HEK293T (cell line): ENCODE measurements at places on chromosomes 16 and 17.
A peak's percentile ranks its signal among the peaks of the same experiment; 100 is the strongest.

DNA sequence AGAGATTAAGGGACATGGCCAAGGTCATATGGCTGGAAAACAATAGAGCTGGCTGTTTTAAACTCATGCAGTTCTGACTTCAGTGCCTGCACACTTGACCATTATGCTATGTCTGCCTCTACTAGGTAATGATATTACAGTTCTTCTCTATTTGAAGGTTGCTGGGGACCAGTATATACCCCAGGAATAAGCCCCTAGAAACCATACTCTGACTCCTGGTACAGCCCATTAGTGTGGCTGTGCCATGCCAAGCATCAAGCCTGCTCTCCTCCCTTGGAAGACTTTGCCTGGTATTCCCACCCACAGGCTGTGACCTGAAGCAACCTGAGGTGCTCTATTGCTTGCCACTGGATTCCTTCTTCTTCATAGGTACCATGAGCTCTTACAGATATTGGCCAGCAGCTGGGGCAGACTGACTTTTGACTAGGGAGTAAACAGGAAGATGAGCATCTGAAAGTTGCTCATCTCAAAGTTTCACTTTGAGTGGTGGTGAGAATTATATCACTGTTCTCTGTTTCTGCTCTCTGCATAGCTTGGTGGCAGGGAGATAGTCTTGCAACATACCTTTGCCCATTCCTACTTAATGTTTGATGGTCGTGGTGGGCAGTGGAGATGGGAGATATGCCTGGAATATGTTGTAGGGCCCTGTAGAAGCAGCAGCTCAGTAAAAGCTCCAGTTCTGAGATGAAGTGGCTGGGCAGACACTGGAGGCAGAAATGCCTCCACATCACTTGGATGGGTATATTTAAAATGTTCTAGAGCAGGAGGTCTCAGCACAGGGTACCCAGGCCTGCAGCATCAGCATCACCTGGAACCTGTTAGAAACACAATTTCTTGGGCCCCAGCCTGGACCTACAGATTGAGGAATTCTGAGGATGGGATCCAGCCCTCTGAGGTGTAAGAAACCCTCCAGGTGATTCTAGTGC is 274.7 kb downstream of the HS3ST4 start:
- no peak for DNase-seq

DNA sequence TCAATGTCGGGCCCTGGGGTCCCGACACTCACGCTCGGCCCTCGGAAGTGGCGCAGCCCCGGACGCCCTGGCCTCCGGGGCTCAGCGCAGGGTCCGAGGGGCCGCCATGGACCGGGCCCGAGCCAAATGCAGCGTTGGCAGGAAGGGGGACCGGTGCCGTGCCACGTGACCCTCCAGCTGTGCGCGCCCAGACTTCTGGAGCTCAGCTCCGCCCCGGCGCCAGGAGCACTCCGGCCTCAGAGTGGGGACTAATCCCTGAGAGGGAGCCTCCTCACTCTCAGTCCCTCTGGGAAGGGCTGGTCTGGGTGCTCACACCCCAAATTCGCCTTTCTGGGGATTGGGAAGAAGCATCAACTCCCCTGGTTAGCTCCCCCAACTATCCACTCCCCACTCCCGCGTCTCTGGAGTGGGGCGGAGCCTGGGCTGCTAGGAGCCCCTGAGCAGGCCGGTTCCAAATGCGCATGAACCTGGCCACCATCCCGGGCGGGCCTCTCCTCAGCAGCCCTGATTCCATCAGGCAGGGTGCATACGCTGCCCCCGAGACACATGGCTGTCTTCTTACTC is at the start of gene B3GNT9:
Gene B3GNT9, minus strand, starts transcription at position 166 of the 564 bp plus-strand sequence. CDS start 513 bp downstream, outside the sequence.
- DNase-seq: no peak

- DNase-seq: no peak
Observed at GRCh38 chr16:89420204-89420603, 70.2 kb downstream of the ANKRD11 start.

GRCh38 chr16:47726031-47726675 is 265.0 kb downstream of the PHKB start:
- DNase-seq: no peak

DNA sequence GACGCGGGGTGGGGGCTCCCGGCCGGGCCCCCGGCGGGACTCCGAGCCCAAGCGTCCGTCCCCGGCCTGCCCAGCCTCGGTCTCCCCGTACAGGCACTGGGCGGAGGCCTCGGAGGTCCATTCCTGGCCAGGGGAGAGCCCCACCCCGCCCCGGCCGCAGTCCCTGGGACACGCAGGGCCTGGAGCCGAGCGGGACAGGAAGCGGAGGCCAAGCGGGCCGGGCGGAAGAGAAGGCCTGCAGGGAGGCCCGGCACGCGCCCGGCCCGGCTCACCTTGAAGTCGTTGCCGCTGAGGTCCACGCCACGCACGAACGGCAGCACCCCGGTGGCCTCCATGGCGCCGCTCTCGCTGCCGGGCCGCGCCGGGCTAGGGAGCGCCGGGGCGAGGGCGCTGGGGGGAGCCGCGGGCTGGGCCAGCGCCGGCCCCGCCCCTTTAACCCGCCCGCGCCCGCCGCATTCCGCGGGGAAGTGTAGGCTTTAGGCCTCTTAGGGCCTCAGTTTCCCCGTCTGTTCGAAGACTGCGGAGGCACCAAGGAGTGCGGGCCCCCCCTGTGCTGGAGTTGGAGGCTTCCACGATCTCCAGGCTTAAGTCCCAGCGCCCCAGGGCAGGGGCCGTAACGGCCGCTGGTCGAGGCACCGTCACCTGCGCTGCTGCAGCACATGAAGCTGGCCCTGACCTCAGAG is at the start of gene FLII:
Gene FLII, minus strand, starts transcription at position 383 of the 683 bp plus-strand sequence. Its CDS starts 48 bp downstream, at position 335.
- DNase-seq: peak; percentile 58

DNA sequence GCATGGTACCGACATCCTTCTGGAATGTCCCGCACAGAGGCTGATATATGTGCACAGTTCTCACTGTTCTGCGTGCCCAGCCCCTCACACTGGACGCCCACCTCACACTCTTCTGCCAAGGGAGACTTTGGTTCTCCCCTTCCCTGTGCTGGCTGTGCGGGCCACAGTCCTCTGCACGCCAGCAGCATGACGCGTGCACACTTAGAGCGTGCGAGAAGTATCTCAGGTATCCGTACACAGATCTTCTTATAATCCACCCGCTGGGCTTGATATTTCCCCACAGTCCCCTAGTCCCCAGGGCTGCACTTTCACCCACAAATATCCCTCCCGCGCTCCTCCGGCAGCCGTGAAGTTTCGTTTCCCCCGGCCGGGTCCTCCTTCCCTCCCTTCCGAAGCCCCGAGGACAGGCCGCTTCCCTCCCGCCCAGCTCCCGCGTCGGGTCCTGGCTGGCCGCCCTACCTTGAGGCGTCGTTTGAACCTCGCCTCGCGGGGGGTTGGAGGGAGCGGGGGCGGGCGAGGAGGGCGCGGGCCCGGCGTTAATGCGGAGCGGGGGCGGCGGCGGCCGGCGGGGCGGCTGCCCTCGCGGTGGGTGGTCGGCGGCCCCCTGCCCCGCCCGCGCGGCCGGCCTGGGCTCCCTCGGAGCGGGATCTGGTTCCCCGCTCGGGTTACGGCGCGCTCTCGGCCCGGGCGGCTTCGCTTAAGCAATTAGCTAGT is 5.0 kb upstream of the FOXF1 start:
- DNase-seq: no peak

GRCh38 chr17:43175213-43176118 is 4.5 kb downstream of the NBR1 start:
- DNase-seq: no peak

DNA sequence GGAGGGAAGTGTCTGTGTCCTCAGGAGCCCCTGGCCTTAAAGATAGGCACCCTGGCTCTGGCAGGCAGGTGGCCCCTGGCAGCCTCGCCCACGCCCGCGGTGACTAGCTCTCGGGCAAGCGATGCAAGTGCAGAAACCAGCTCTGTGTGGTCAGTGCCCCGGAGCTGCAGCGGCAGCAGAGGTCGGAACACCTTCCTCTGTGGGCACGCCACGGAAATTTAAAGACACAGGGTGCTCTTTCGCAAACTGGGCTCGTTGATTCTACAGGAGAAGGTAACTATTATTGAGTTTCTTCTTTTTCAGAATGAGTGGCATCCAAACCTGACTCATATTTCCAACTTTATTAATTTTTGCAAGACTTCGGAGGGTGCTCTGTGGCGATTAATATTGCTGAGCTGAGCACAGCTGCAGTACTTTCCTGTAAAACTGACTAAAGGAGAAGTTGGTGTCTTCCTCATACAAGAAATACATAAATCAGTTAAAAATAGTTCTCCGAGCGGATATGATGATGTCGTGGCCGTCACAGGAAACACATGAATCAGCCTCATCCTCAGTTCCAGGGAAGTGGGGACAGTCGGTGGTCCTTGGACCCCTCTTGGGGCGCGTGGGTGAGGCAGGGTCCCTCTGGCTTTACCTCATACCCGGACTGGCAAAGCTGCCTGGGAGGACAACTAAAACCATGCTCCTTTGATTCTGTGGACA is 120.2 kb downstream of the METRNL start:
- no peak for DNase-seq

GRCh38 chr16:30760577-30761426 is 1.1 kb downstream of the CFAP119 start:
- no peak for DNase-seq

DNA sequence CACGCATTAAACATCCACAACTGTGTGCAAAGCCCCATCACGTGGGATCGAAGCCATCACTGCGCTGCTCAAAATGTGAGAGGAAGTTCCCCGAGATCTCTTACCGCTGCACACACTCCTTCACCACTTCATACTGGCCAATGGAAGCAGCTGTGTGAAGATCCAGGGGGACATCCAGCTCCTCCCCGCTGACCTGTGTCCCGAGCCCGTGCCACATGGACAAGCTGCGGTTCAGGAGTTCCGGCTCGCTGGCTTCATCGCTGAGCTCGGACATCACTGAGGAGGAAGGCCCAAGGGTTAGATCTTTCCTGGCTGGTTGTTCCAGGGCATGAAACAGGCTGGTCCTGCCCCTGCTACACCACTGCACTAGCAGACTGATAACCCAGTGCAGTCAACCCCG is 4.2 kb downstream of the ANKS3 start:
- DNase-seq: no peak

DNA sequence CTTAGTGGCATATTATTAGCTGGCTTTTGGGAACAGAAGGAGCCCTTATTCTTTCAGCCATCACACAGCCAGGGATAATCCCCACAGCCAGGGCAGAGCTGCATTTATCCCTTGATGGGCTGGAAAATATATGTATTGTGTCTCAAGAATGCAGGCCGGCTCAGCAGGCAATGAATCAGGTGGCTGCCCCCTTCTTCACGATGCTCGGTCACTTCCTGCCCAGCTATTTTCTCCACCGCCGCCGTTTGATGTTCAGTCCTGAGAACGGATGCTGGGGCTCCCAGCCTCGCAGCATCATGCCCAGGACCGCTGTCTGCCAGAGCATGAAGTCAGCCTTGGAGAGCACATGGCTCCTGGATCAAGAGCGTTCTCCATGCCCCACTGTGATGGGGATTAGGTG is 4.3 kb upstream of the MYH3 start:
- no peak for DNase-seq

GRCh38 chr17:69435971-69436696 is 21.6 kb downstream of the MAP2K6 start:
- DNase-seq: no peak

GRCh38 chr16:50501986-50502615 is 46.1 kb upstream of the NKD1 start:
- no peak for DNase-seq

DNA sequence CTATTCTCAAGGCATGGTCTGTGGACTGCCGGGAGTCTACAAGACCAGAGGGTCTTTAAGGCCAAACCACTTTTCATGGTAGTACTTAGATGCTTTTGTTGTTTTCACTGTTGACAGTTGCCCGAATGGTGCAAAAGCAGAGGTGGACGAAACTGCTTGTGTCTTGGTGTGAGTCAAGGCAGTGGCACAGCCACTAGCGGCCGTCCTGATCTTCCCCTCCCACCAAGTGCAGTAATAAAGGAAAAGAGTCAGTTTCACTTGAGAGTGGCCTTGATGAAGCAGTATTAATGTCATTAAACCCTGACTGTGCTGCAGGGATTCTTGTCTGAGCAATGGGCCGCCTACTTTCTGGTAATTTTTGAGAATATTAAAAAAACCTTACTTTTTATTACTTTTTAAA is 109.1 kb downstream of the PRKCA start:
- no peak for DNase-seq

GRCh38 chr17:39081851-39082250 is 69.6 kb downstream of the PLXDC1 start:
- no peak for DNase-seq

DNA sequence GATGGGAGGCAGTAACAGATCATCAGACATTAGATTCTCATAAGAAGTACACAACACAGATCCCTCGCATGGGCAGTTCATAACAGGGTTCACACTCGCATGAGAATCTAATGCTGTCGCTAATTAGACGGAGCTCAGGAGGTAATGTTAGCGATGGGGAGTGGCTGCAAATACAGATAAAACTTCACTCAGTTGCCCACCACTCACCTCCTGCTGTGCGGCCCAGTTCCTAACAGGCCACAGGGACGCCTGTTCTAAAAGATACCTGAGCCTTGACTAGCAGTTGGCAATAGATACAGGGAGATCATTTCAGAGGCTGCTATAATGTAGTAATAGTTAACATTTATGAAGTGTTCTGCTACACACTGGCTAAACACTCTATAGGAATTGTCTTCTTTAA is 4.9 kb downstream of the PTRH2 start:
- DNase-seq: no peak
